Activated CD4-positive, alpha-beta T cell treated with anti-CD3 and anti-CD28 coated beads, Interleukin-2, amount 50 U/mL, for 48 hours (primary cell): ENCODE measurements at places on chromosomes 12 and 14.

- DNase-seq = no peak
Measured at GRCh38 chr12:90238663-90239271, 530.1 kb upstream of the ATP2B1 start.

- DNase-seq = no peak
Measured at GRCh38 chr12:42865282-42865681, 275.7 kb upstream of the PRICKLE1 start.

- no peak for DNase-seq
Measured at GRCh38 chr12:50679612-50680011, 84.3 kb upstream of the ATF1 start.

GRCh38 chr12:107660235-107660634 lies 25.4 kb upstream of the PWP1 start:
- no peak for DNase-seq

GRCh38 chr14:98138666-98139065 lies 1133.3 kb downstream of the BCL11B start:
- DNase-seq = peak; percentile 62

DNA sequence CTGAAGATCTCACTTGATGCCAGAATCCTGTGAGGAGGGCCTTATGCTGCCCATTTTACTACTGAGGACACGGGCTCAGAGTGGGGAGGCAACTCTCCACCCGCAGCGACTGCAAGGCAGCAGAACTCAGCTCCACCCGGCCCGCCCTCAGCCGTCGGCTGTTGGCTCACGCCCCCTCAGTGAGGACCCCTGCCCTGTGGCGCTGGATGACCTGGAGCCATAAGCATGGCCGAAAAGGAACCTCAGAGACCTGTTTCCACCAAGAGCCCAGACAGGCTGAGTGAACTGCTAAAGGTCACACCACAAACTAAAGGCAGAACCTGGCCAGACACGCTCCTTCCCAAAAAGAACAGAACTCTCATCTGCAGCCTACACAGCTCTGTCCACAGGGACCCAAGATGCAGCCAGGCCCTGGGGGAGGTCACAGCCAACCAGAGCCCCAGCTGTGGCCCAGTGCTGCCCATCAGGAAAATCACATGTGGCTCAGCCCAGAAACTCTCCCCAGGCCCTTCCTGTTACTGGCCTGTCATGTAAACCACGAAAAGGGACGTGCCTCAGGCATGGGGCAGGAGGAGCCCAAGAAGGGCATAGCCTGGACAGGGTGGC lies 32.8 kb downstream of the CCNK start:
- DNase-seq = no peak

GRCh38 chr14:100543471-100544455 lies 43.5 kb downstream of the BEGAIN start:
- no peak for DNase-seq

- peak; percentile 50 for DNase-seq
Measured at GRCh38 chr12:121132601-121133481, at the start of gene P2RX7. Gene P2RX7, plus strand, starts transcription at chr12:121132876. Its CDS starts 95 bp downstream, at chr12:121132971.

DNA sequence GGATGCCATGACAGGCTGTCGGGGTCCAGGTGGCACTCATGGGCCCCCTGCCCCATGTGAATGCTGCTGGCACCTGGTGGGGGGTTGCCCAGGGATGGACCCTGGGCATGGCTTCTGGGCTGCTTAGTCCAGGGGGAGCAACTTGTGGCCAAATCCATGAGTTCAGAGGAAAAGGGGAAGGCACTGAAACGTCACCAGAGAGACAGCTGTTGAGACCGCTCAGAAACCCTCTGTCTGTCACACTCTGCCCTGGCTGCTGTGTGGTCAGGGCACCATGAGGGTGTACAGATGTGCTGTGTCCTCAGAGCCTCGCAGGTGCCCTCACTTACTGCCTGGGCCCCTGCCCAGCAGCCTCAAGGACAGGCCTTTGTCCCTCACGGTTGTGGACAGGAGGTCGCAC lies 9.4 kb downstream of the CLBA1 start:
- no peak for DNase-seq

DNA sequence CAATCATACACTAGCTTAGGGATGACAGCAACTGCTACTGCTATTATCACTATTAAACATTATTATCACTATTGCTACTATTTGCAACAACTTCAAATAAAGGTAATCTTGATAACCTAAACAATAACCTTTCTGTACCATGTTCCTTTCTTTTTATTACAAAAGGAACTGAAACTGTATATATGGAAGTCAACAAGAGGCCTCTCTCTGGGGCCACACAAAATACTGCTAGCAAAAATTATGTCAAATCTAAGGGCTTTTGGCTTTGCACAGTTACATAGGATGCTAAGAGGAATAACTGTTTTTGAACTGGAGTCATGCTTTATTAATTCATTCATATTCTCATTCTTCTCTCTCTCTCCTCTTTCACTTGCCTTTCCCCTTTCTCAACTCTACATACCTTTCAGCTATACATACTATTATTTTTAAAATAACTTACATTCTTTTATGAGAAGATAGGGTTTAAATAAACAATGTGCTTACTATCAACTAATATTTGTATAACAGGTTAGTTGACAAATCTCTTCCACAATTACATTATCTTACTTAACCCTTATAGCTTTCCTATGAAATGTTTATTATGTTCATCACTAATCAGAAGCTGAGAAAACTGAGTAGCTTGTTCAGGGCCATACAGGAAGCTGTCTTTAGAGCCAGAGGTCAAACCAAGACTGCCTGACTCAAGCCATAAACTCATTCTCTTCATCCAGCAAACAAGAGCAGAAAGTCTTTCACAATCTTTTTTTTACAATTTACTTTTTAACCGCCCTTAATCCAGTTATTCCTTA lies 25.7 kb downstream of the SPTSSA start:
- DNase-seq = no peak

DNA sequence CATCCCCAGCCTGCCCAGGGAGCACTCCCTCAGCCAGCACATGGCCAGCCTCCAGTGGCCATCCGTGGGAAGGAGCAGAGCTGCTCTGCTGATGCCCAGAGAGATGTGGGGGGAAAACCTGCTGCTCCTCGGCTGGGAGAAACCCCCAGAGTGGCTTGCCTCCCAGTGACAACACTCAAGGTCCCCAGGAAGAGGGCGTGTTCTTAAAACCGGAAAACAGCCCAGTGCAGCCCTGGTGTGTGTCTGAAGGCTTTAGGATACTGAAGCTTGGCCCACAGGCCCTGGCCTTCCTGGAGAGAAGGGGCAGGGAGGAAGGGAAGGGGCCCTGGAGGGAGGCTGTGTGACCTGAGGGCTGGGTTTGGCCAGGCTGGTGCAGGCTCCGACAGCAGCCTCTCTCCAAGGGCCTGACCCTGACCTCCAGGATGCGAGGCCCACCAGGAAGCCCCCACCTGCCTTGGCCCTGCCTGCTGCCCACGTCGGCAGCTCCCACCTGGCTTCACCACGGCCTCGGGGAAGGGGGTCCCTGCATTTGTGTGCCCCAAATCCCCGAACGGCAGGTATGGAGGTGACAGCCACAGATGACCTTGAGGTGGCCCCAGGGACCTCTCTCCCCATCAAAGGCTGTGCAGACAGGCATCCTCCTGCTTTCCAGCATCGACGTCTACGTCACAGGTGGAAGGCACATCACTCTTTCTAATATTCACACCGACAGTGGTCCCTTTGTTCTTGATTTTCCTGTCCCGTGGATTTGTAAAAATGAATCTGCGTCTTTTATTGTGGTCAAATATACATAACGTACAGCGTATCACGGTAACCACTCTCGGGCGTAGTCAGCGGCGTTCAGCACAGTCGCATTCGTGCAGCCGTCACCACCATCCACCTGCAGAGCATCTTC lies 190.0 kb upstream of the C14orf180 start:
- DNase-seq = no peak

- DNase-seq = no peak
Measured at GRCh38 chr14:51933191-51933590, 56.2 kb upstream of the RTRAF start.

DNA sequence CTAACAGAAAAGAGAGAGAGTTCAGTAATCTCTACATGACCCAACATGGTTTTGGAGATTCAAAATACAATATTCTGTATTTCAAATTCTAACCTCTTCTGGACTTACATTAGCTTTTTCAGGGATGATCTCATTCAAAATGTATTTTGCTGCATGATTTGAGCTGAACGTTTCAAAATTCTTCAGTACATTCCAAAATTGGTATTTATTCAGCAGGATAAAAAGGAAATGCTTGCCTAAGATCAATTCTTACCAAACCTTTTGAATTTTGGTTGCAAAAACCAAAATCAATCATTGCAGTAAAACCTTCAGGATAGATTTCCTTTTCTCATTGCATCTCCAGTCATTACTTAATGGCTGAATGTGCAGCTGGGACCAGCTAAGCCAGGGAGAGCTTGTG lies 1761.3 kb upstream of the SEL1L start:
- DNase-seq = no peak

DNA sequence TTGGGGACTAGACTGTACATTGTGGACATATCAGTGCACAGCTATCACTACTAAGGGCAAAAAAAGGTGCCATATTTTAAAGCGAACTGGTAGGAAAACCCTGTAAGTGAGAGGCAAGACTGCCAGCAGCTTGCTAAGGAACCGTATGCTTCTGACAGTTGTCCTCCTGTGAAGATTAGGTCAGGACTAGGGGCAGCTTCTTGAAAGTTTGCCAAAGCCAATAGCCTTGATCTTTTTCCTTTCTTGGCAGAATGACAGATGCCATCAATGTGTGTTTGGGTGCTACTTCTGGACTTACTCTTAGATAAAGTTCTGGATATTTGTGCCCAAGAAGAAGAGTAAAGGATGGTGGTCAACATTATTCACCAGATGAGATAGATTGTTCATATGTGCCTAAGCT lies 7.4 kb downstream of the DAAM1 start:
- DNase-seq = no peak

- no peak for DNase-seq
Measured at GRCh38 chr12:131349397-131350127, 361.3 kb upstream of the SFSWAP start.

DNA sequence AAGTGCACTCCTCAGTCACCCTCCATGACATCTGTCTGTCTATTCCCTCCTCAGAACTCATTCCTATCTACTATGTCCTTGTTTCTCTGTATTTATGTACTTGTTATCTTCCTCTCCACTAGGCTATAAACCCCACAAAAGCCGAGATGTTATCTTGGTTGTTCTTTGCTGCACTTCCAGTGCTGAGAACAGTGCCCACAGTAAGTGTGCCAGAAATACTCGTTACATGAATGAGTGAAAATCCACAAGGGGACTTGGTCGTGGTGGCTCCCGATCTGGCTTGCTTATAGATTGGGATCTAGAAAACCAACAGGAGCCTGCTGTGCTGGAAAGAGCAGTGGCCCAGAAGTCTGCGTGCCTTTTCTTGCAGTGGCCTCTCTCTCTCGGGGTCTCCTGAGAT lies 111.9 kb upstream of the PRMT8 start:
- no peak for DNase-seq

GRCh38 chr12:4228122-4228580 lies 45.4 kb upstream of the CCND2 start:
- DNase-seq = no peak

- DNase-seq = no peak
Measured at GRCh38 chr12:83904175-83904574, 1008.4 kb downstream of the SLC6A15 start.

GRCh38 chr14:96086032-96086431 lies 46.9 kb downstream of the C14orf132 start:
- DNase-seq = no peak

GRCh38 chr12:12022306-12022936 lies 48.3 kb upstream of the BCL2L14 start:
- DNase-seq = no peak

- DNase-seq = no peak
Measured at GRCh38 chr12:22173177-22173576, 127.2 kb downstream of the CMAS start.

- DNase-seq = peak; percentile 80
Measured at GRCh38 chr12:4272424-4273272, 914 bp upstream of the CCND2 start.

GRCh38 chr14:87082917-87083316 lies 910.1 kb downstream of the GALC start:
- DNase-seq = no peak

DNA sequence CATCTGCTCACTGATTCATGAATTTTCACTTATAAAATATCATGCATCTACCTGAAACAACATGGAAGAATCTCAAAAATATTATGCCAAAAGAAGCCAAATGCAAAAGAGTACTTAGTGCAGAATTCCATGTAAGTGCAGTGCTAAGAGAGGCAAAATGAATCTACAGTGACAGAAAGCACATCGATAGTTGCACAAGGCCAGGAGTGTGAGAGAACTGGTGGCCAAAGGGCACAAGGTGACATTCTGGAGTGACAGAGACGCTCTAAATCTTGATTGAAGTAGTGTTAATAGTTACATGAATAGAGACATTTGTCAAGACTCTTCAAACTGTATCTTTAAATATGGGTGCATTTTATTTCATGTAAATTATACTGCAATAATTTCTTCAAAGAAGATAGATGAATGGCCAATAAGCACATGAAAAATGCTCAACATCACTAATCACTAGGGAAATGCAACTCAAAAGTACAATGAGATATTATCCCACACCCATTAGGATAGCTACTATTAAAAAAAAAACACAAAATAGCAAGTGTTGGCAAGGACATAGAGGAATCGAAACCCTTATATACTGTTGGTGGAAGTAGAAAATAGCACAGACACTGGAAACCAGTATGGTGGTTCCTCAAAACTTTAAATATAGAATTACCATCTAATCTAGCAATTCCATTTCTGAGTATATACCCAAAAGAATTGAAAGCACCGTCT lies 71.7 kb upstream of the KICS2 start:
- no peak for DNase-seq

DNA sequence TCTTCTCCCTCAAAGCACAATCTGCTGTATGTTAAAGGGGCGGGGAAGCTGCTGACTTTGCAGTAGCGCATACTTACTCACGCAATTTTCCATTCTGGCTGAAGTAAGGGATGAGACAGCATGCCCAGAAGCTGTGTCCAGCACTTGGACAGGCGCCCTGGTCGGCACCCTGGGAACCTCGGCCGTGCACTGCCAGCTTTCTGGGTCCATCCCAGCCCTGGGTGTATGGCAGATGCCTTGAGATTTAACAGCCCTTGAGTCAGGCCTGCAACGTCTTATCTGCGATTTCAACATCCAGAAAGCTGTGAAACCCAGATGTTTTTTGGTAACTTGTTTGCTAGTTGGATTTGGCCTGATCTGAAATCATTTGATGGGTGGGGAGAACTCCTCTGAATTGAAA lies 16.1 kb downstream of the EML1 start:
- no peak for DNase-seq

DNA sequence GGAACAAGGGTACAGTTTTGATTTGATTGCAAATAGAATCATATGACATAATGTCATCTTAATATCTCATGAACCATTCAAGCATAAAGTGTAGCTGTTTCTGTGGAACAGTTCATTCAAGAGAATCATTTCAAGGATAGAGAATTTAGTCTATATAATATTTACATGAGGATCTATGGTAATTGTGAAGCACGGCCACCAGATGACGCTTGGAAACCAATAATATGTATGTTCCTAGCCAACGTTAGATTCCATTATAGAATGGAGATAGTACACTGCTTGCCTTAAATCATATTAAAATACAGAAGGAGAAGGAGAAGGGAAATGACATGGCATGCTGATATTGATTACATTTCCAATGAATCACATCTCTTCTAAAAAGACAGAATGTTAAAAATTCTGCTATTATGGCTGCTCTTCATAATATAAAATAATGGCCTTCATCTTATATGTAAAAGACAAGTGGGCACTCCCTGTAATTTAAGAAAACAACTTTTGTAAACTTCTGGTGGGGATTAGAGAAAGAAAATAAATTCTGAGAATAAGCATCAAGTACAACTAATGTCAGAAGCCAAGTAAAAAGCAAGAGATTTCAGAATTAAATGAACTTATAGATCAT lies 351.0 kb downstream of the NAV3 start:
- no peak for DNase-seq

- no peak for DNase-seq
Measured at GRCh38 chr12:127230843-127231260, 1036.1 kb upstream of the TMEM132C start.

- DNase-seq = no peak
Measured at GRCh38 chr12:46134852-46135251, 134.0 kb downstream of the SLC38A1 start.
